ENCODE measurements at places on chromosomes 3 and 15.

- no peak for DNase-seq
Observed at GRCh38 chr3:100289339-100289738, 28.5 kb downstream of the TBC1D23 start.

- DNase-seq = no peak
Observed at GRCh38 chr3:153919773-153920172, 201.4 kb upstream of the ARHGEF26 start.

DNA sequence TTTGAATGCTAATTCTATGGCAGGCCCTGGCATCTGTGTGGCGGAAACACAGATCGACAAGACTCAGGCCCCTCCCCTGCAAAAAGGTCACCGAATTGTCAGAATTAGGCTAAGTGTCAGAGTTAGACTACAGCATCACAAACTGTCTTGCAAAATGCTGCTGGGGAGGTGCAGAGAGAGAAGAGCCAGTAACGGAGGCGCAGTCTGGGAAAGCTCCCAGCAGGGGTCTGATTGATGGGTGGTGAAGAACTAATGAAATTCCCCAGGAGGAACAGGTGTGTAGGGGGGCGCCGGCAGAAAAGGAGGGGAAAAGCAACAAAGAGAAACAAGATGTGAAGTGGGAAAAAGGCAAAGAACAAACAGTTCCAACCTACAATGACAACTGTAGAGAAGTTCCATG lies 72.7 kb upstream of the TAMM41 start:
- no peak for DNase-seq

DNA sequence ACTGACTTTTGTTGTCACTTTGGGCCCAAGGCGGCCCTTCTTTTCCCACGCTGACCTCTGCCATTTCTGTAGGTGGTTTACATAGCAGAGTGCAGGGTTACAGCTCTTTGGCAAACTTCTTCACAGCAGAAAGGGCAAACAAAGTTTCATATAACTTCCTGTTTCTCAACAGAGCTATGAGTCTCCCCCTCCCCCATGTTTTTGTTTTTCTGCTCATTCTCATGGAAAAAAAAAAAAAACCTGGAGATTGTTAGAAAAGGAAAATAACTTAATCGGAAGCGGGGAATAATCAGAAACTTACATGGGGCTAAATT lies 342.0 kb upstream of the NR2F2 start:
- DNase-seq = no peak

DNA sequence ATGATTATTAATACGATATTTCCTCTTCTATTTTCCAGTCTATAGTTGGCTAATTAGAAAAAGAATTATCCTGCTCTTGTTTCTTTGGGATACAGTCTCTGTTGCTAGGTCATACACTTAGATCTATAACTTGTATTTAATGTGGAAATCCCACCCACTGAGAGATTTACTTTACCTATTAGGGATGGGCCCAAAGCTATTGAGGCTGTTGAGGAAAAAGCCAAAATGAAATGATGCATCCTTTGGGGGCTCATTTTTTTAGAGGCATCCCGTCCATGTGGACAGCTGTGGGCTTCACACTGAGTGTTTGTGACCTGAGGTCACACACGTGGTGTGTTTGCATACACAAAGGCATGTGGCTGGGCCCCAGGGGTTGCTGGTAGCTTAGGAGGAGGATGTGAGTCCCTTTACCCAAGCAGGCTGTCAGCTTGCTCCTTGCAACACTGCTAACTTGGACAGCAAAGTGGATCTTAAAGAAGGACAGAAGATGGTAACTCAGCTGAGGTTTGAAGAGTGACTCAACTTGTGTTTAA lies 477.4 kb downstream of the AGBL1 start:
- no peak for DNase-seq

DNA sequence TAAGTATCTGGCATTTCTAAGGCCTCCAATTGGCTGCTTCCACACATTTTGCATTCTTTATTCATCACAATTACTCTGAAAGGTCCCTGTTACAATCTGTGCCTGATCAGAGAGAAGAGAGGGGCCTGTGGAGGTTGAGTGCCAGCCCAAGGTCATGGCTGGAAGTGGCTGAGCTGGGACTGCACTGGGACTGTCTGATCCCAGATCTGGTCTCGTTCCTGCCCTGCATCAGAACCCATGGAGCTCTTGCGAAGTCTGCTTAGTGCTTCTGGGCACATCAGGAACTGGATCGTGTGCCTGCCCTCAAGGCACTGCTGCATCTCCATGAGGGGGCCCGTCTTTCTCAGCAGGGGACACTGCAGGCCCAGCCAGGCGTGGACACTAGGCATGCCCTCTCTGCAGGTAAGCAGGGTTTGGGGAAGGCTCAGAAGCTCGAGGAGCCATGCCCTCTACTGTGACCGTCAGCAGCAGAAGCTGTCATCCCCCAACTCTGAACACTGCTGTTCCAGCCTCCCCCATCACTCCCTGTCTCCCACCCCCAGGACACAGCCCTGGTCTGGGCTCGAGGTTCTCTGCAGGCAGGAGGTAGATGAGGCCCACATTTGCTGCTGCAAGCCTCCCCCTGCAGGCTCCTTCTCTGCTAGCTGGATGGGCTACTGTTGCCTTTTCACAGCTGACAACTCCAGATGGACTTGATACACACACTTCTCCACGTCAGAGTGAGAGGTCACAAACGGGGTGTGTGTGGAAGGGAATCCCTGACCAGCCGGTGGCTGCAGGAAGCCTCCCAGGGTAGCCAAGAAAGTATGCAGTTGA lies 96.5 kb upstream of the PRR23E start:
- DNase-seq = no peak
